ENCODE measurements at places on chromosomes 7 and 10.

- no peak for DNase-seq
These were observed 86.6 kb downstream of the ABLIM1 start for GRCh38 chr10:114571316-114571999.

GRCh38 chr10:44233561-44234482 lies 151.1 kb downstream of the CXCL12 start:
- DNase-seq: no peak

DNA sequence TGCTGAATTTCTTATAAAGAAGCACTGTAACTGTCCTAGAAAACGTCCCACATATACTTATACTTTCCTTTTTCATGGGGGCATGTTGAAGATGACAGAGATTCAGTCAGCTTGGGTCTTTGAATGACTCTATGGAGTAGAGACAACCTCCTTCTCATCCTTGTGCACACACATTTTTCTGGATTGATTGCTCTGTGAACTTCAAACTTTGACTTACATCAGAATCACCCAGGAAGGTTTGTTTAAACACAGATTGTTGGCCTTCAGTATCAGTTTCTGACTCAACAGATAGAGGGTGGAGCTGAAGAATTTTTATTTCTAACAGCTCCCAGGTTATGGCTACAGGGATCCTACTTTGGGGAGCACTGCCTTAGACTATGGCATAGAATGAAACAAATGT lies 97.6 kb upstream of the DGKB start:
- DNase-seq: no peak

GRCh38 chr10:62993121-62993520 lies 140.0 kb upstream of the NRBF2 start:
- no peak for DNase-seq

- DNase-seq: no peak
These were observed 4.5 kb downstream of the VGF start for GRCh38 chr7:101160910-101161309.

DNA sequence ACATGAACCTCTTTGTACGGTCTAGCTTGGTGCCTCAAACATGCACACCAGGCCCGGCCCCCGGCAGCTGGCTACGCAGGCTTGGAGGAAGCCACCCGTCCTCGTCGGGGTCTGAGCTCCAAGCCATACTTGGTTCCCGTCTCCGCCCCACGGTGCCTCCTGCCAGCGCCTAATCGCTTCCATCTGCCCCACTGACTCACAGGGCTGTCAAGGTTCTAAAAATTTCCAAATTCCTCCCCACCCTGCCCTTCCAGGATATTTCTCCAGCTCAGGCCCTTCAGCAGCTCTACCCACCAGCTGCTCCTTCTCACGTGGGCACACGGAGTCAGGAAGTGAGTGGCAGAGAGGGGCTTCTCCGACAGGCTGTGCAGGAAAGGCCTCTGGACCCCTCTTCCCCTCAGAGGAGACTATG lies 38.8 kb downstream of the TMEM270 start:
- no peak for DNase-seq

DNA sequence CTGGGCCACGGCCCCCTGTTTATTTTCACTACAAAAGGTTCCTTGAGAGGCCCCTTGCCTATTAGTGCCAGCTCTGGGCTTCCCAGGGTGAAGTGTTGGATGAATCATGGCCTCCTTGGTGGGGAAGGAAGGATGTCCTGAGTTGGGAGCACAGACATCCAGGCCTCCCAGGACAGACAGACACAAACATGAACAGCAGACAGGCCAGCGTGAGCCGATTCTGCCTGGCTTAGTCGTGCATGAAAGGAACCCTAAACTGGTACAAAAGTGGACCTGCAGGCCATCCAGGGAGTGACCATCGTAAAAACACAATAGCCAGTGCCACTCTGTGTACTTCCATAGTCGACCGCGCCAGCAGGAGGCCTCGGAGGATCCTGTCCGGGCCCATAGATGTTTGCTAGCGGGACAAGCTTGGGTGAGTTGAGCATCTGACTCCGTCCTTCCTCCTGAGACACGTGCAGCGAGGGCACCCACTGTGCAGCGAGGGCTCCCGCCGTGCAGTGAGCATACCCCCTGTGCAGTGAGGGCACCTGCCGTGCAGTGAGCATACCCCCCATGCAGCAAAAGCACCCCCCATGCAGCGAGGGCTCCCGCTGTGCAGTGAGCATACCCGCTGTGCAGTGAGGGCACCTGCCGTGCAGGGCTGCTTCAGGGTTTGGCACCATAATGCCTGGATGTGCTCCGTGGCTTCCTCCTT lies 51.3 kb upstream of the PRKAR1B start:
- DNase-seq: no peak

GRCh38 chr7:146875981-146876380 lies 759.4 kb downstream of the CNTNAP2 start:
- no peak for DNase-seq

GRCh38 chr7:156777364-156778069 lies 115.5 kb downstream of the LMBR1 start:
- no peak for DNase-seq

DNA sequence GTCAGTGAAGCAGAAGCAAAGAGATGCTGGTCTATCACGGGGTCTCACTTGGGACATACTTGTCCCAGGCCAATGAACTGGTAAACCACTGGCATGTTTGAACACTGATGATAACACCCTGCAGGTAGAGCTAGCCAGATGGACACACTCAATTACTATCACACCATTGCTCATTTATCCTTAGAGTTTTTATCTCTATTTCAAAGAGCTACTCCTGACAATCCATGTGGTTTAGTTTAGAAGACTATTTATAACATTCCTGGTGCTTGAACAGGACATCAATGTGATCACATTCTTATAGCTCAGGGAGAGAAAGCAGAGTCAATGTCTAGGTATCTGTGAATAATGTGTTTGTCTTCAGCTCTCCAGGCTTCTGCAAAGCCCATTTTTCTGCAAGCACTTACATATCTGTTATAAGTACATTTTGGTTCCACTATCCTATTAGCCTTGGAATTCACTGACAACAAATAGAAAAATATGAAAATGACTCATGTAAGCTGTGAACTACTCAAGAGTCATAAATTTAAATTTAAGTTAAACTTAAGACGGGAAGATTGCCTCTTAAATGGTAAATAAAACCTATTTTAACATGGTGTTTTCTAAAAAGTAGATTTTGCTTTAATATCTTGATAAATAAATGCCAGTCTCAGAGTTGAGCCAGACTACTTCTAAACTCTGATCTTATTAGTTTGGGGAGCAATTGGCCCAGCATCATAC lies 106.7 kb upstream of the MBL2 start:
- DNase-seq: no peak

DNA sequence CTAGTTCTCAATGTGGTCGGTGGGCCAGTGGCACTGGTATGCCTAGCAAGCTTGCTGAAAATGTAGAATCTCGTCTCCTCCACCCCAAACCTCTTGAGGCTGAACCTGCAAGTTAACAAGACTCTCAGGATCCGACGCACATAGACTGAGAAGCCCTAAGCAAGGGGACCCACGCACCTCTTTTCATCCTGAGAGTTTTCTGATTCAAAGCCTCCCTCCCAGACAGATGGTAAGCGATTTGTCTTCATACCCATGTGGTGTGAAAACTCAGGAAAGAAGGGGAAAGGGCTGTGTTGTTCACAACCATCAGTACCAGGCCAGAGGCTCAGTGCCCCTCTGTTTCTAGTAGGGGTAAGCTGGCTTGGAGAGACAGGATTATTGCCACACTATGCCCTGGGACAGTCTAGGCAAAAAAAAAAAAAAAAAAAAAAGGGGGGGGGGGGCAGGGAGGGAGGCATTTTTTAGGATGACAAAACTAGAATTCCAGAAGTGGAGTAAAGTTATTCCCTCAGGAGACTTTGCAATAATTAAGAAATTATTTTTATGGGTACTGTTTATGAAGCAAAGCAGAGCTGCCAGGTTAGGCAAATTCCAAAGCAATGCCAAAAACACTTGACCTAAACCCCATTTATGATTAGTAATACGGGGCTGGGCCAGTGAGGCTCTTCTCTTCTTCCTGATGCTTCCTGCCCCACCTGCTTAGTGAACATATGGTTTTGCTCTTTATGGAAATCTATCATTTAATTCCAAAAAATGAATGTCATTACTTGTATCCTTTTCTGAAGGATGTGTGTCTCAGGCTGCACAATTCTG lies 117.6 kb upstream of the PDLIM1 start:
- no peak for DNase-seq

DNA sequence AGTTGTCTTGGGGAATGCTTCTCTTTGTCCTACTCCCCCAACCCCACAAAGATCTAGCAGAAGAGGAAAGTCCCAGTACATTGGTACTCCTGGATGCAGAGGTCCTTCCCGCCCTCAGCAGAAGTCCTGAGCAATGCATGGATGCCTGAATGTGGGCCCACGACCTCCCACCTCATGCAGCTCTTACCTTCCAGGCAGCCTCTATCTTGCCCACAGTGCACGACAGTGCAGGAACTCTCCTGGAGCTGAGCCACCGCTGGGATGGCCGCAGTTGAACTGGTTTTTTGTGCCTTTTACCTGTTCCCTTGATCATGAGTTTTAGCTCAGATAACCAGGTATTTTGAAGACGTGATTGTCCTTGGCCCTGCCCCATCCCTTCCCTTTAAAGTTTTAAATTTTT lies 37.9 kb downstream of the LRRC4 start:
- no peak for DNase-seq

DNA sequence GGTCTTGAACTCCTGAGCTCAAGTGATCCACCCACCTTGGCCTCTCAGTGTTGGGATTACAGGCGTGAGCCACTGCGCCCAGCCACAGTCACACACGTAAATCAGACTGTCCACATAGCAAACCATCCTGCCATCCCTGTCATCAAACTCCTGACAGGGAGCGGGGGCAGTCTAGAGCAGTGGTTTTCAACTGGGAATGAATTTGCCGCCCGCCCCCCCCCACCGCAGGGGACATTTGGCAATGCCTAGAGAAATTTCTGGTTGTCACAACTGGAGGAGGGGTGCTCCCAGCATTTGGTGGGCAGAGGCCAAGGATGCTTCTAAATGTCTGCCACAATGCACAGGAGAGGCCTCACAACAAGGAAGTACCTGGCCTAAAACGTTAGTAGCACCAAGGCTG lies 24.1 kb downstream of the CAMK2G start:
- no peak for DNase-seq

DNA sequence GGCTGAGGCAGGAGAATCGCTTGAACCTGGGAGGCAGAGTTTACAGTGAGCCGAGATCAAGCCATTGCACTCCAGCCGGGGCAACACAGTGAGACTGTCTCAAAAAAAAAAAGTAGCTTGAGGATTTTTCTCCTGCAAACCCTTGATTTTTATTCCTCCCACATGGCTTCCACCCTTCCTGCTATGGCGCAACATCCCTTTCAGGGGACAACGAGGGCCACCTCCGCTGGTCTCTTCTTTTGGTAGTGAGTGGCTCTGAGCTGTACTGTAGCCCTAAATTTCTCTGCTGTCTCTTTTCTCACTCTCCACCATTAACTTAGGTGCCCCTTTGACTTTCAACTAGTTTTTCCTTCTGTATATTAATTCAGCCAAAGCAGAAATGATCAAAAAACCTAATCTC lies 113.4 kb downstream of the HIPK2 start:
- no peak for DNase-seq

GRCh38 chr7:56537477-56537876 lies 421.3 kb upstream of the NUPR2 start:
- DNase-seq: no peak
